ENCODE measurements at places on chromosomes 3 and 15.
A peak's percentile ranks its signal among the peaks of the same experiment; 100 is the strongest.

GRCh38 chr3:185572183-185572582 lies 13.9 kb upstream of the SENP2 start:
- no peak for DNase-seq

DNA sequence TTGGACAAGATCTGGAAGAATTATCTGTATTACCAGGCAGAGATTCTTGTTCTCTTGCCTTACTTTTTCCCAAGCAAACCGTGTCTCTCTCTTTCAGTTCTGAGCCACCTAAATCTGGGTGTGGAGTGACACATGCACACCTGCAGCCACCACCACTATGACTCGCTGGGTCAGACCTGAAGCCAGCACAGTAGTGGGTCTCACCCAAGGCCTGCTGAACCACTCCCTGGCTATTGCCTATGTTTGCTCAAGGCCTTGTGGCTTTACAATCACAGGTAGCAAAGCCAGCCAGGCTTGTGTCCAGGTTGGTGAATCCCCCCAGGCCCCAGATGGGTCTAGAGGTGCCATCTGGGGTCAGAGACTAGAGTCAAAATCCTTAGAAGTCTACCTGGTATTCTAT lies 28.7 kb upstream of the COPB2 start:
- no peak for DNase-seq

DNA sequence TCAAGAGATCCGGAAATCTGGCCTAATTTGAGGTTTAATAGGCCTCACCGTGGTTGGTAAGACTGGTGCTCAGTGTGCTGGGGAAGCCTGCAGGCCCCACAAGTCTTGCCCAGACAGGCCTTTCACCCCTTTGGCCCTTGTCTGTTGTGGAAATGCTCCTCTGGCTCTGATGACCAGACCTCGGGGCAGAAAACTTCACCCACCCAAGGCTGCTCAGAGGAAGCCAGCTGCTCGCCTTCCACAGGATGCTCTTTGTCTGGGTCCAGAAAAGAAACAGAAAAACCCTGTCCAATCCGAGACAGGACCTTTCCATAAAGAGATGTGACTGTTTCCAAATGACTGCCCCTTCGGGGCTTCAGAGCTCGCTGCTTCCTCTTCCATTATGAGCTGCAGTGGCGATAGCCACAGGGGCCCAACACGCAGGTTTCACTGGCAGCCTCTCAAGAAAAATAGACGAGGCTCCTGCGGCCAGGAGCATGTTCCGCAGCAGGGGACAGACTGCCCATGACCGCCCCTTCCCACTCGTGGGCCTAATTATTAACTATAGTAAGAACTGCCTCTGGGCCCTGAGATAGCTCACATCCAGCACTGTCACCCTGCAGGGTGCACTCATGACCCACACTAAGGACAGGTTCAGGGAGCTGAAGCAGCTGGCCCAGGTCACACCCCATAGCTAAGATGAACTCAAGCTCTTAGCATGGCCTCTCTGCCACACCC lies 6.8 kb upstream of the SNX22 start:
- DNase-seq = no peak

- DNase-seq = no peak
Measured at GRCh38 chr15:54289590-54290136, 311.4 kb downstream of the UNC13C start.

GRCh38 chr15:101407966-101408775 lies 81.3 kb downstream of the PCSK6 start:
- DNase-seq = no peak

DNA sequence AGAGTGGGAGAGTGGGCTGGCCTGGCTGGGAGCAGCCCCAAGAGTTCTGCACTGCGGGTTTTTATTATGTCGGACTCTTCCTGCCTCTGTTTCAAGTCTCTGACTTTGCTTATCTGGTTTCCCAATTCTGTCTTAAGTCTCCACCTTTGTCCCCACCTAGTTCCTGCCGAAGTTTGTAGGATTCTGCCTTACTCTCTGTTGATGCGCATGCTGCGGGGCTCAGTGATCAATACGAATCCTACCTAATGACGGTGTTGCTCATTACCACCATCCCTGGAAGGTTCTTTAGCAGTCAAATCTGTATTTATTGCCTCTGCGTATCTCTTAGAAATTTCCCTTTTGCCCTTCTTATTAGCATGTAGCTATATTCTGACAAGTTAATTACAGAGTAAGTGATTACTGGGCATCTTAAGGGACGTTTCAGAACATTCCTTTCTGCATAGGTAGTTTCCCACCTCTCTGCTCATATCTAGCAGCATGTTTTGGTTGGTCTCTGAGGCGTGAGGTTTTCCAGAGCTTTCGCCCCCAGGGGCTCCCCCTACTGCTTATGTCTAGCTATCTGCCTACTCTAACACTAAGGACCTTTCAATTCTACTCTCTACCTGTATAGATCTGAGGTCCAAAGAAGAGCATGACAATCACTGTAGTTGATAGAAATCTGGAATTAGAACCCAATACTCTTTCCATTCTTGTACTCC lies 236.0 kb upstream of the EIF1B start:
- no peak for DNase-seq

- DNase-seq = peak; percentile 75
Measured at GRCh38 chr3:126394179-126394976, at the start of gene CFAP100. Gene CFAP100, plus strand, starts transcription at chr3:126394909. Its CDS starts 1,092 bp downstream, at chr3:126396001.

DNA sequence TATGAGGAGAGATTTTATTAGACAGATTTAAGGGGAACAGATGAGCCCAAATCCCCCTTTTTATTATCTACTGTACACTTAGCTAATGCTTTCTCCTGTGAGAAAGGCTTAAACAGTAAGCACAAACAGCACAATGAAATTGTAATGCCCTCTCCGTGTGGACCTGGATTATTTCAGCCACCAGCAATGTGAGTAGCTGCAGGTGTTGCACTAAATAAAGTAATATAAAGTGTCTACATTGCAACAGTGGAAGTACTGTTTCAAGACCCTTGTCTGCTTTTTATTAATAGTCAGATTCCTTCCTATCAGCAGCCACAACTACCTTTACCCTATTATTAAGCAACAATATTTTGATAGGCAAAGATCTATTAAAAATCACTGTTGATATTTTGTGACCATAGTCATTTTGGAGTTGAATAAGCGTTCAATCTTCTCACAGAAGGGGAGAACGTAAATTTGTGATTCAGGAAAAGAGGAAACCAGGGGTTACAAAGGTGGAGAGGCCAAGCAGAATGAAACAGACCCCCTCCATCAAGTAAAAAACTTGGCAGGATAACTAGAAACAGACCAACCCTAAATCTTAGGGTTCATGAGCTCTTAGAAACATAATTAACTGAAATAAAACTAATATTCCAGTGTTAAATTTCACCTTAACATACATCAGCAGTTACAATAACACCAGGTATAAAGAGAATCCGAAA lies 422.6 kb downstream of the MECOM start:
- DNase-seq = no peak

DNA sequence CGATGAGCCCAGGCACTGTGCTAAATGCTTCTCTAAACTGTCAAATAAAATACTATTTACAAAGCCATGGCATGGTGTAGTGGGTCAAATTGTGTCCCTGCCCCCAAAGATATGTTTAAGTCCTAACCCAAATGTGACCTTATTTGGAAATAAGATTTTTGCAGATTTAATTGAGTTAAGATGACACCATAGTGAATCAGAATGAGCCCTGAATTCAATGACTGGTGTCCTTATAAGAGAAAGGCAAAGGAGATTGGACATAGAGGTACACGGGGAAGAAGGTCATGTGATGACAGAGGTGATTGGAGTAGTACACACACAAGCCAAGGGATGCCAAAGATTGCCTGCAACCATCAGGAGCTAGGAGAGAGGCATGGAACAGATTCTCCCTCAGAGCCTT lies 121.6 kb upstream of the VEPH1 start:
- DNase-seq = no peak

DNA sequence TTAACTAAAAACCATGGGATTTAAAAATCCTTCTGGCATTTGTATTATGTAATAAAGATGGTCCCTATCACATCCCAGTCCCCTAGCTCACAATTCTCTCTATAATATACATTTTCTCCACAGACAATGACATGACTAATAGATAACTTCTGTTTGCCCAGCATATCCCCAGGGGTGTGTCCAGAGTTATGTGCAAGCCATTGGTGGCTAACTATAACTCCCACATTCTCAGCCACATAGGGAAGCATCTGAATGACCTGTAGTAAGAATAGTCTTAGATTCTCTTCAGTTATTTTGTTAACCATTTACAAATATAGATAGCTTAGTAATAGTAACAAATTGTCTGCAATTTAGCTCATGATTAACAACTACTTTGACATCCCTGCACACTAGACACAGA lies 52.2 kb upstream of the RBSN start:
- no peak for DNase-seq

DNA sequence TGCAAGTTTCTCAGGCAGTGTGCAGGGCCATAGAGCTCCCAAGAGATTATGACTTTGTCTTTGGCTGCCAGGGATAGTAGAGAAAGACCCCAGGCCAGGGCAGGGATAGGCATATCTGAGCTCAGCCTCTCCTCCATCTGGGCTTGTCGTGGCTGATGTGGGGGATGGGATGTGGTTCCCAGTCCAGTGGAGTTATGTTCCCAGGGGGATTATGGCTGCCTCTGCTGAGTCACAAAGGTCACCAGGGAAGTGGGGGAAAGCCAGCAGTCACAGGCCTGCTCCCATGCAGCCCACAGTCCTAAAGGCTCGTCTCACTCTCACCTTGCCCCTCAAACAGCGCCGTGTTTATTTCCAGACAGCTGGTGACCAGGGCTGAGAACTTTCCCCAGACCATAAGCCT lies 354.9 kb downstream of the SI start:
- no peak for DNase-seq

GRCh38 chr3:86451749-86452148 lies 539.2 kb downstream of the VGLL3 start:
- DNase-seq = no peak

DNA sequence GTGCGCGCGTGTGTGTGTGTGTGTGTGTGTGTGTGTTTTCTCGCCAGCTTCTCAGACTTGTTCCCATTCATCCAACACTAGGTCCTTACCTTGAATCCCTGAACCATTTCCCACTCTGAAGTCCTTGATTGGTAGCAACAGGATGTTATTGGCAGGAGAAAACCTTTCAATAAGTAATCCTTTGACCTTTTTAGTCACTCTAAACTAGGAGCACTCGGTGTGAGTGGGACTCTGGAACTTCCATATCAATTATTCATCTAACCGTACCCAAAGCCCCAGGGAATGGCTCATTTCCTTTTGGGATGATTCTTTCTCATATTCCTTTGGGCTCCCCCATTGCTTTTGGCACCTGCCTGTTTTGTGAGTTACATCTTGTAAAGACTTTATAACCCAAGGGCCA lies 140.2 kb upstream of the SPRED1 start:
- no peak for DNase-seq

Data from right hindlimb (tissue), 1 donor.